ENCODE measurements at places on chromosomes 5 and 9.

DNA sequence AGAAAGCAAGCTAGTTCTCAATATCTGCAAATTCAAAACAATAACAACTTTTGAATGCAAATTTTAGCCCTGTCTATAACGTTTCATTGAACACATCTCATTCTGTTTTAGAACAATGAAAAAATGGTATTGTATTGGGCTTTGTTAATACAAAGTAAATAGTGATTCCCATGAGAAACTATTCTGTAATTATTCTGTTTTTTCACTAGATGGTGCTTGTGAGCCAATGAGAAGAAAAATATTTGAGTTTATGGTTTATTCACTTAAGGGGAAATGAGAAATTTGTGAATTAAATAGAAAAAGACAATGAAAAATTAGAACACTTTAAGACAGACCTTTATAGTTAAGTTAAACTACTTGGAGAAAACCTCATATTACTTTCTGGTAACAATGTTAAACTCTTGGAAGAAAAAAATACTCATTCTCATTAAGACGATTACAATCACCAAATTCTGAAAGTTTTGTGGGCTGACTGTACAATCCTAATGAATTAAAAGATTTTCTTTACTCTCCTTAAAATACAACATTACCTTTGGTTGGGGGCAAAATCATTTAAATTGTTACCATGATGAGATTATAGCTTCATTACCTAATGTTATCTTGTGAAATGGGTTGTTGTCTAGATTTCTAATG lies 127.0 kb downstream of the NNT start:
- DNase-seq = no peak

DNA sequence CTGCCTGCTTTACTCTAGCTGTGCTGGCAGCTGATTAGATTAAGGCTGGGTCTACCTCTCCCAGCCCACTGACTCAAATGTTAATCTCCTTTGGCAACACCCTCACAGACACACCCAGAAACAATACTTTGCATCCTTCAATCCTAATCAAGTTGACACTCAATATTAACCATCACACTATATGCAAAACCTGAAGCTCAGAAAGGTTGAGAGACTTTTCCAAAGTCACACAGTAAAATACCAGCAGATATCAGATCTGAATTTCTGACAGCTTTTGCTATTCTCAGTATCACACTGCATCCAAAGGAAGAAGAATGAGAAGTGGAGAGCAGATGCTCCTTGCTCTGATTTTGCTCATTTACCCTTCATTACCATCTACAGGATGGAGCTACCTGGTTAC lies 114.9 kb upstream of the RANBP3L start:
- DNase-seq = no peak

DNA sequence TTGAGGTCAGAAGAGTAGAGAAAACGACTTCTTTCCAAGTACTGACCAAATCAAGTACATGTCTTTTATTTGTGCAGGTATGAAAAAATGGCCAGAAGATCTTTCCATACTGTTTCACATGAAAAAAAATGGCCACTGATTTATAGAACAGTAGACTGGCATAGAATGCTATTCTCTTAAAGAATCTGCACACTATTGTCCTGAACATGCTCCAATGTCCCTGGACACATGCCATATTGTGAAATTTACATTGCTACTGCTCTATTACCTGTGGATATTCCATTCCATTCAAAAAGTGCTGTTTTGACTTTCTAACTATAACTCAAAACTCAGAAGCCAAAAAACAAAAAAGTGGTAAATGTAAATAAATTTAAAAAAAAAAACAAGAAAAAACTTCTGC lies 60.6 kb downstream of the FBXL17 start:
- DNase-seq = no peak

DNA sequence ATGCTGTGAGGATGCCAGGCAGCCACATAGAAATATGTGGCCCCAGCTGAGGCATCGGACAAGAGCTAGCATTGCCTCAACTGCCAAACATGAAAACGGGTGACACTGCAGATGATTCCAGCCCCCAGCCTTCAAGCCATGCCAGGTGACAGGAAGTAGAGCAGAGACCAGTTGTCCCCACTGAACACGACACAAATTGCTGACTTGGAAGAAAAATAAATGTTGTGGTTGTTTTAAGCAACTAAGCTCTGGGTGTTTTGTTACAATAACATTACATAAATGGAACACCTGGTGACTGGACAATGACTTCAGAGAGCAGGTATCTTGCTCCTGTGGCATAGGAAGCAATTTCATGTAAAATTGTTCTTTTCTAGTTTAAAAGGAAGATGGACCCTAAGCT lies 154.2 kb downstream of the KIF4B start:
- no peak for DNase-seq

DNA sequence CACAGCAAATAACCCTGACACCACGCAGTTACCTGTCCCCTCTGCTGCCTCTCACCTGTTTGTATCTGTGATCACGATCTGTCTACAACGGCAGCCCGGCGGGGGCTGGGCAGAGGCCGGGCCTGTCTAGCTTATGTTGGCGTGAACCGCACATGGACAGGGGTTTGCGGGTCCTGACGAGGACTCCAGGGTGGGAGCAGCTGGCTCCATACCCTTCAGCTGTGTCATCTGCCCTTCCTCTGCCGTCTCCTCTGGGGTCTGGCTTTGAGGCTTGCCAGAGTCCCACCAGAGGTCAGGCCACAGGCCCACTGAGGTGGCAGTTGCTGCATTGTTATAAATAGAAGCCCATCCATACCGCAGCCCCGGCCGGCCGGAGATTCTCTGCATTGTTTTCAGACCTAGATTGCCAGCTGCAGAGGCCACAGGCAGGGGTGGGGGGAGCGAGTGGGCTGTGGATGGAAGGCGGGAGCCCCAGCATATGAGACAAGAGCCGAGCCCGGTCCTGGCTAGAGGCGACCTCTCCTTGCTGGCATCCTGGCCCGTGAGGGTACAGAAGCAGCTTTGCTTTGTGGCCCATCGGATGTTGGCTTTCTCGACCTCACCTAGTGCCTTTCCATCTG lies 37.8 kb downstream of the FAM78A start:
- DNase-seq = no peak

DNA sequence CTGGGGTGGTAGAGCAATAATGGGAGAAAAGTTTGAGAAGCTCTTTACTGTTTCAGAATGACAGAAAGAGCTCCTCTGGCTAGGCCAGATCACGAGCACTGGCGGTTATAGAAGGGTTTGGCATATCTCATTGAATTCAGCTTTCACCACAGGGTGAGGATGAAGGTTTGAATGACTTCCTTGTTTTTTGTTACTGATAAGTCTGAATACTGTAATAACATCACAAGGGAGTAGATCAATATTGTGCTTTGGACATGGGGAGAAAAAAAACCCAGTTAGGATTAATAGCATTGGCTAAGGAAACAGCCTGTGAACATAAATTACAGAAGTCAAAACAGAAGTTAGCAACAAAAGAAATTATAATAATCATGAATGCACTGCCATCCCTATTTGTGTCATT lies 9.4 kb downstream of the PHAX start:
- no peak for DNase-seq

GRCh38 chr9:132144708-132145365 lies 17.0 kb upstream of the NTNG2 start:
- no peak for DNase-seq

GRCh38 chr5:35309365-35310130 lies 79.3 kb upstream of the PRLR start:
- DNase-seq = no peak

GRCh38 chr9:1759009-1759408 lies 256.1 kb upstream of the SMARCA2 start:
- no peak for DNase-seq

DNA sequence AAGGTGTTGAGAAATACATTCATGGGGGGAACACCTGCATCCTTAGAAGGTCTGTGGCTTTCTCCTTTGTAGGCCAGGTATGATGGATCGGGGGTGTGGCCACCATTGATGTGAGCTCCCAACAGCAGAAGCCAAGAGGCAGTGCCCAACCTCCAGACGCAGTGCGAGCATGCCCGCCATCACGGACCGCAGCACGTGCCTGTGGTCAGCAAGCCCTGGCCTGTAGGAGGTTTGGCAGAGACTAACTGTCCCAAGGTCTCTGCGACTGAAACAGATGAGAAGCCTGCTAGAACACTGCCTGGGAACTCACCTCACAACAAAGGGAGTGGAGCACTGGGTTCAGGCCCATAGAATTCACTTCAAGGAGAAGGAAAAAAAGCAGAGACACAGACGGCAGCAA lies 31.9 kb upstream of the ZNF354A start:
- DNase-seq = no peak

GRCh38 chr5:14191325-14191724 lies 48.2 kb downstream of the TRIO start:
- DNase-seq = no peak

DNA sequence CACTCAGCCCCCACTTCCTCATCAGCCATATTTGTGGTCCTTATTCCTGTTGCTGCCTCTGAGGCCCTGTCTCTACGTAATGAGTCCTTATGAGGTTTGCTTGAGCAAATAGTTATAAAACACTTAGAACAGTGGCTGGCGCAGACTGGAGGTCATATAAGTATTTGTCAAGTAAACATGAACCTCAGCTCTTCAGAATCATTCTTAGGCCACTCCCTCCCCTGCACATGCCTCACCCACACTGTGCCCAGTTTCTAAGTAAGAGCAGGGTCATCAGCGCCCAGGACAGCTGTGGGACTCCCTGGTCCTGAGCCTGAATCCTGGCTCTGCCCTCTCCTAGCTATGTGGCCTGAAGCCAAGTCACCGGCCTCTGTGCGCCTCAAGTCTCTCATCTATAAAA lies 4.0 kb downstream of the ST6GALNAC4 start:
- DNase-seq = no peak

- no peak for DNase-seq
These were observed at the start of gene RNF208 for GRCh38 chr9:137222190-137223077. Gene RNF208, minus strand, starts transcription at chr9:137222240. Its CDS starts 1,028 bp downstream, at chr9:137221212.

DNA sequence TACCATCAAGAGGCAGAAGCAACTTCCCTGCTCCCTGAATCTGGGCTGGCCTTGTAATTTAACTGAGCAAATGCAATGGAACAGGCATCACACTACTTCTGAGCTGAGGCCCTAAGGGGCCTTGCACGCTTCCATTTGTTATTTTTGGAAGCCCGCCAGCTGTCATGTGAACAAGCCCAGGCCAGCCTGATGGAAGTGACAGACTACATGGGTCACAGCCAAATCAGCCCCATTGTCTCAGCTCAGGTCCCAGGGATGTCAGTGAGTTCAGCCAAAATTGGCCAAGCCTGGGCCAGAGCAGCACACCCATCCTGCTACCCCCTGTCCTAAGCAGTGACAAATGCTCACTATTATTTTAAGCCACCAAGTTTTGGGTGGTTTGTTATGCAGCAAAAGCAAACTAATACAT lies 72.8 kb downstream of the PRRT1B start:
- no peak for DNase-seq

- DNase-seq = no peak
These were observed 79.6 kb upstream of the SLC25A51 start for GRCh38 chr9:37983381-37984067.

DNA sequence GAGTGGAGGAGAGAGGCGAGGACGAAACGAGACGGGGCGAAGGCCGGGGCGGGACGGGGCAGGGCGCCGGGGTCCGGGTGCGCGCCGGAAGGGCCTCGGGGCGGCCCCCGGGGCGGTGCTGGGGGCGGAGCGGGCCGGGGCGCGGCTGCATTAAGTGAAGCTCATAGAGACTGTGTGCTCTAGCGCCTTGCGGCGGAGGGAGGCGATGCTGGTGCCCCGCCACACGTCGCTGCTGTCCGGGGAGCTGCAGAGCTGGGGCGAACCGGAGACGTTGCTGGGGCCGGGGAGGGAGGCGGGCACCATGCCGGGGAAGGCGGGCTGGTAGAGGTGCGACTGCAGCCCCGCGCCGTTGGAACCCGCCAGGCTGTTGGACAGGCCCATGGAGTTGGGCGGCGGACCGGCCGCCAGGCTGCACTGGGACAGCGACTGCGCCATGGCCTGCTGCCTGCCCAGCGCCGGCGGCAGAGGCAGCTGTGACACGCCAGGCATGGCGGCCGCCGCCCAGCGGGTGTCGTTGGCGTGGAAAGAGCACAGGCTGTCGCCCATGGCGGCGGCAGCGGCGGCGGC lies 8.3 kb downstream of the OTP start:
- DNase-seq = no peak

- DNase-seq = no peak
These were observed 22.8 kb upstream of the TNFAIP8 start for GRCh38 chr5:119332978-119333401.

GRCh38 chr5:140633021-140633471 lies at the start of gene CD14:
Gene CD14, minus strand, starts transcription at chr5:140633175. Its CDS starts 104 bp downstream, at chr5:140633071.
- DNase-seq = no peak
